ENCODE measurements at places on chromosomes 3 and 15.

GRCh38 chr3:136694321-136694720, 57.9 kb downstream of the STAG1 start:
- H3K4me1 ChIP-seq, result peaks cover 30% of the 10 kb centered on the region
- no peak for DNase-seq
- no peak overlapping the region for H3K4me3 ChIP-seq
- peaks cover 56% of the 10 kb centered on the region for H3K36me3 ChIP-seq

- H3K27ac ChIP-seq, result no peak overlapping the region
- H3K36me3 ChIP-seq, result peaks cover 15% of the 10 kb centered on the region
- no peaks in the 10 kb centered on the region for H3K27me3 ChIP-seq
- H3K4me1 ChIP-seq, result no peaks in the 10 kb centered on the region
- H3K4me3 ChIP-seq, result no peak overlapping the region
- no peak for DNase-seq
Observed at GRCh38 chr3:32154205-32154579, 47.8 kb downstream of the GPD1L start.

- no peak overlapping the region for H3K27ac ChIP-seq
- H3K4me1 ChIP-seq, result no peaks in the 10 kb centered on the region
- no peak overlapping the region for H3K4me3 ChIP-seq
Observed at GRCh38 chr3:78906930-78907329, 860.9 kb downstream of the ROBO1 start.

DNA sequence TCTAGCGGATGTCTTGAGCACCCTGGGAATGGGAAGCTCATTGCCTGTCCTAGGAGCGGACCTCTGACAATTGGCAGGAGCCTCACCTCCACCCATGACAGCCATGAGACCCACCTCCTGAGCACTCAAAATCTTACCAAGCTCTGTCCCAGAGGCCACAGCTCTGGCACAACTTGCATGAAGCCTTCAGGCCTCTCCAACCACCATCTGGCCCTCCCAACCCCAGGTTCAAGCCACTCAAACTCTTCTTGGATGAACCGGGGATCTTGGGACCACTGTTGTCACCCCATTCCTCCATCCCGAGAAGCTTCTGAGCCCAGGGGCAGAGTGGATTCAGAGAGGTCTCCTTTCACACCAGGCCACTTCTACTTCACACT, 1.5 kb downstream of the VIPR1 start:
- H3K4me1 ChIP-seq, result peaks cover 46% of the 10 kb centered on the region
- H3K36me3 ChIP-seq, result no peaks in the 10 kb centered on the region
- peaks cover 16% of the 10 kb centered on the region for H3K27me3 ChIP-seq
- peak overlapping the region; percentile 10 for H3K4me3 ChIP-seq

DNA sequence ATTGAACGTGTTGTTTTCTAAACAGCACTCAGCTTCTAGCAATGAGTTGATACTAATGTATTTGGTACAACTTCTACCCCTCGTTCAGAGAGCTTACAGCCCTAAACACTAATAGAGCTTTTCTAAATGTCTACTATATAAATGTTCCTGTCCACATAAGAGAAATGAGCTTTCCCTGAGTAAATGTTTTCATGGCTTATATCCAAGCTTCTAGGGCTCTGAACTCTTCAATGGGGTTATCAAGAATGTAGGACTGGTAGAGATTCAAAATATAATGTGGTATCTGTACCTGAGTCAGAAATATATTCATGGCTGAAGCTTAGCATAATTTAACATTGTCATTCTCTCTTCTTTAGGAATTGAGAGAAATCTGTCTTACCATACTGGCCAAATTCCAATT, 73.4 kb downstream of the SERPINI1 start:
- no peak for DNase-seq
- no peak overlapping the region for H3K4me3 ChIP-seq
- H3K36me3 ChIP-seq, result no peaks in the 10 kb centered on the region
- no peaks in the 10 kb centered on the region for H3K4me1 ChIP-seq

- H3K36me3 ChIP-seq, result peaks cover 3% of the 10 kb centered on the region
- peaks cover 74% of the 10 kb centered on the region for H3K27me3 ChIP-seq
- H3K4me1 ChIP-seq, result peaks cover 38% of the 10 kb centered on the region
- peak overlapping the region; percentile 60 for H3K4me3 ChIP-seq
Observed at GRCh38 chr3:43994657-43995546, 246.8 kb upstream of the TOPAZ1 start.

GRCh38 chr3:192011137-192011536, 550.2 kb downstream of the PYDC2 start:
- no peaks in the 10 kb centered on the region for H3K4me1 ChIP-seq
- H3K36me3 ChIP-seq, result no peaks in the 10 kb centered on the region
- no peak overlapping the region for H3K4me3 ChIP-seq
- no peak overlapping the region for H3K27ac ChIP-seq
- no peak for DNase-seq

DNA sequence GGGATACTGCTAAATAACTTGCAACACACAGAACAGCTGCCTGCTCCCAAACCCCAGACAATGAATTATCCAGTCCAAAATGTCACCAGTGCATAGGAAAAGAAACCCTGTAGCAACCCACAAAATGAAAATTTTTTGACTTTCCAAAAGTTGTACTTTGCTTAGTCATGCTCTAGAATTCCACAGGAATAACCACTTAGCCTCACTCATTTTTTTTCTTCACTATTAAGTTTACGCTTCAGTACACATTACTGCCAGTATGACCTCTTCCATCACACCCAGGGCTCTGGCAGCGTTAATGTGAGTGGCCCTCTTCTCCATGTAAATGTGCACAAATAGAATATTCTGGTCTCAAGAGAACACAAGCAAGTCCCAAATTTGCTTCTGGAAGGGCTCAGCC, 259.8 kb downstream of the MAGI1 start:
- no peak for DNase-seq
- H3K4me1 ChIP-seq, result no peaks in the 10 kb centered on the region
- H3K27ac ChIP-seq, result no peak overlapping the region
- no peak overlapping the region for H3K4me3 ChIP-seq
- H3K36me3 ChIP-seq, result no peaks in the 10 kb centered on the region

GRCh38 chr15:65374821-65375401, 2.9 kb downstream of the IGDCC3 start:
- H3K36me3 ChIP-seq, result no peaks in the 10 kb centered on the region
- peaks cover 48% of the 10 kb centered on the region for H3K27me3 ChIP-seq
- peaks cover 11% of the 10 kb centered on the region for H3K4me1 ChIP-seq
- H3K27ac ChIP-seq, result no peak overlapping the region
- DNase-seq, result no peak

DNA sequence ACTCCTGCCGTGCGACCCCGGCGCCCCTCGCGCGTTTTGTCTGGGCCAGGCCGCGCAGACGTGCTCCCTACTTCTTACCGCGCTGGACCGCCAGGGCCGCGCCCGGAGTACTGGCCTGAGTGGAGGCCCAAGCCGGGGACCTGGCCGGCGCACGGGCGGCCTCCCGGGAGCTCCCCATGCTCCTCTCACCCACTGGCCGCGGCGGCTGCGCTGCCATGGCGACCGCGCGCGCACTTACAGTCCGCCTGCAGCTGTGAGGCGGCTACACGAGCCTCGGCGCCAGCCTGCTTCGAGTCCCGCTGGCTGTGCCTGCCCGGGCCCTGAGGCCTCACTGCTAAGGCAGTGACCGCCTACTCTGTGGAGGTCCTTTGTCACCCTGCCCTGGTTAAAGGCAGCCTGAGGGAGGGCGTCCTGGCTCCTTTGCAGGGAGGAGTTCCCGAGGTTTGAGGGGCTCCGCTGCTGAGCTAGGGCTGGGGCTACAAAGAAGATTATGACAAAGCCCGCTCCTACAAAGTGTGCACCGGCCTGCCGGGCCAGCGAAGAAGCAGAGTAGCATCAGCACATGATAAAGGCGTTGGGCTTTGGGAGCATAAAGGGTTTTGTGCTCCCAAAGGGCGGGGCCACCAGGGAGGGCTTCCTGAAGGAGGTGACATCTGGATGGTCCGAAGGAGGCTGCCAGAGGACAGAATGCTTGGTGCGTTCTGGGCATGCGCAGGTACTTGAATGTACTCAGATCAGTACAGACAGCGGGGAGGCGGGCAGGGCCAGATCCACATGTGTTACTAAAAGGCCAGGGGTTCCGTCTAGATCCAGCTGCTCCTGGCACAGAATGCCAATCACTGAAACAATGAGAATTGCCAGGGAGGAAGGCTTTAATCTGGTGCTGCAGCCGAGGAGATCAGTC, at the start of the genes LRRC34 and LRRIQ4:
Gene LRRC34, minus strand, starts transcription at position 573 of the 904 bp plus-strand sequence. Its CDS starts 356 bp downstream, at position 217.
Gene LRRIQ4, plus strand, starts transcription at position 539 of the 904 bp plus-strand sequence. CDS start 9,052 bp downstream, outside the sequence.
- peak; percentile 91 for DNase-seq
- H3K27ac ChIP-seq, result peak within 1 kb of the TSS; percentile 79
- H3K36me3 ChIP-seq, result peaks cover 5% of the 10 kb centered on the region

DNA sequence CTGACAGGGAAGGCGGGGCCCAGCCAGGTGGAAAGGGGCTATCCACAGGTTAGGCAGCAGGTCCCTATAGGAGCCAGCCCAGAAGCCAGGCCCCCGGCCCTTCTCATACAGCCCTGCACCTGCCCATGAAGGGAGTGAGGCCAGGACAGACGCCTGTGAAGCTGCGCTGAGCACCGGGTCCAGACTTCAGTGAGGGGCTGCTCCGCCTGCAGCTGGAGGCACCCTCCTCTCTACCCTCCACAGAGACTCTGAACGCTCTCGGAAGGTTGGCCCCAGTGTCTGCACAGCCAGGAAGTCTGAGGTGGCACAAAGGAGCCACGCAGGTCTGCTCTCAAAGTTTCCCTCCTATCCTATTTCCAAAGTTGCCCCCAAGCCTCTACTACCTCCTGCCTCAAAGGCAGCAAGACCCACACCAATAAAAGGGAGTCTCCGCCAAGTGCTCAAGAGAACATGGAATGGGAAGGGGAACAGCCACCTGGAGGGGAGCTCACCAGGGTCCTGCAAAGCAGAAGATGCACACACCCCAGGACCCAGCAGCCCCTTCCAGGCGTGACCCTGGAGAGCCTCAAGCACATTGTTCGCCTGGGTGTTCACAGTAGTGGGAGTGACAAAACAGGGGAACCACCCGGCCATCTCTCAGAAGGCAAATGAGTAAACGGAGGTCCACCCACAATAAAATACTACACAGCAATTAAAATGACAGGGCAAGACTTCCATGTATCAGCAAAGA, 19.5 kb downstream of the XXYLT1 start:
- H3K27me3 ChIP-seq, result no peaks in the 10 kb centered on the region
- no peak for DNase-seq
- peaks cover 18% of the 10 kb centered on the region for H3K4me1 ChIP-seq

DNA sequence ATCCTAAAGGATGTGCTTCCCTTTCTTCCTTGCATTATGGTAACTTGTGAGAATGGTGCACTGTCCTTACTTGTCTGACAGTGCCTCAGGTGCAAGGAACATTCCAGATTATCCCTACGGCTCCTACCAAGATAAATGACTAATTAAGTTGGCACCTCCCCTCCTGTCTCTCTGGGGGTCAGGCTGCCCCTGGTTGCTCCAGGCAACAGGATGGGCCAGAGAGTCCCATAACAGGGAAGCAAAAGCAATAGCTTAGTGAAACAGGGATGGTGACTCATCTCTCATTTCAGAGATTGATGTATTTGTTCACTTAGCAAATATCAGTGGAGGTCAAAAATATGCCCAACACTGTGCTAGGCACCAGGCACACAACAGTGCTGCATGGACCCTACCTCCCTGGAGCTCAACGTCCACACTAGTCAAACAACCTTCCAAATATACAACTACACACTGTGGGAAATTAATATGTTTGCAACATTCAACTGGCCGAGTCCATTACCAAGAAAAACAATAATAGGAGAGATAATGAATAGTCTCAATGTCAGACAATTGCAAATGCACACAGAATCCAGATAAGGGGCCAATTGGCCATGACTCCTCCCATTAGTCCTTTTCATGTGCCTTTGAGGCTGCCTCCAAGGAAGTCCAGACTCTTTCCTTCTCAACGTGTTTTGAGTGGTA, 249.0 kb downstream of the TLE3 start:
- no peak overlapping the region for H3K27ac ChIP-seq
- no peak for DNase-seq
- no peak overlapping the region for H3K4me3 ChIP-seq
- H3K27me3 ChIP-seq, result no peaks in the 10 kb centered on the region
- H3K4me1 ChIP-seq, result peaks cover 6% of the 10 kb centered on the region
- H3K36me3 ChIP-seq, result no peaks in the 10 kb centered on the region

- no peak for DNase-seq
- H3K4me3 ChIP-seq, result no peak overlapping the region
- H3K4me1 ChIP-seq, result peaks cover 76% of the 10 kb centered on the region
- peaks cover 3% of the 10 kb centered on the region for H3K36me3 ChIP-seq
Observed at GRCh38 chr15:25793354-25794050, 69.6 kb downstream of the ATP10A start.

GRCh38 chr3:111998636-111999483, at the start of gene TAGLN3:
Gene TAGLN3, plus strand, starts transcription at chr3:111998922. Its CDS starts 501 bp downstream, at chr3:111999423.
- peak within 1 kb of the TSS; percentile 64 for H3K4me3 ChIP-seq
- H3K36me3 ChIP-seq, result no peaks in the 10 kb centered on the region
- peak; percentile 20 for DNase-seq
- H3K27ac ChIP-seq, result no peak within 1 kb of the TSS
- H3K4me1 ChIP-seq, result peaks cover 45% of the 10 kb centered on the region

- H3K36me3 ChIP-seq, result no peaks in the 10 kb centered on the region
- H3K4me1 ChIP-seq, result no peaks in the 10 kb centered on the region
- no peaks in the 10 kb centered on the region for H3K27me3 ChIP-seq
- DNase-seq, result no peak
- no peak overlapping the region for H3K27ac ChIP-seq
- H3K4me3 ChIP-seq, result no peak overlapping the region
Observed at GRCh38 chr3:138888560-138888959, 53.8 kb upstream of the PIK3CB start.

- no peaks in the 10 kb centered on the region for H3K4me1 ChIP-seq
- no peak overlapping the region for H3K4me3 ChIP-seq
- H3K27ac ChIP-seq, result no peak overlapping the region
- H3K27me3 ChIP-seq, result peaks cover 8% of the 10 kb centered on the region
Observed at GRCh38 chr15:65411465-65412071, 11.2 kb downstream of the IGDCC4 start.

GRCh38 chr3:124419303-124419702, 310.9 kb upstream of the UMPS start:
- no peaks in the 10 kb centered on the region for H3K4me1 ChIP-seq
- no peak overlapping the region for H3K4me3 ChIP-seq
- peaks cover 3% of the 10 kb centered on the region for H3K27me3 ChIP-seq
- DNase-seq, result no peak
- H3K36me3 ChIP-seq, result no peaks in the 10 kb centered on the region
- no peak overlapping the region for H3K27ac ChIP-seq

- no peaks in the 10 kb centered on the region for H3K4me1 ChIP-seq
- H3K27ac ChIP-seq, result no peak overlapping the region
- H3K27me3 ChIP-seq, result no peaks in the 10 kb centered on the region
Observed at GRCh38 chr3:45547764-45548680, 46.5 kb upstream of the LIMD1 start.
